Non-pigmented ciliary epithelial cell (primary cell): ENCODE measurements at places on chromosomes 3 and 15.

DNA sequence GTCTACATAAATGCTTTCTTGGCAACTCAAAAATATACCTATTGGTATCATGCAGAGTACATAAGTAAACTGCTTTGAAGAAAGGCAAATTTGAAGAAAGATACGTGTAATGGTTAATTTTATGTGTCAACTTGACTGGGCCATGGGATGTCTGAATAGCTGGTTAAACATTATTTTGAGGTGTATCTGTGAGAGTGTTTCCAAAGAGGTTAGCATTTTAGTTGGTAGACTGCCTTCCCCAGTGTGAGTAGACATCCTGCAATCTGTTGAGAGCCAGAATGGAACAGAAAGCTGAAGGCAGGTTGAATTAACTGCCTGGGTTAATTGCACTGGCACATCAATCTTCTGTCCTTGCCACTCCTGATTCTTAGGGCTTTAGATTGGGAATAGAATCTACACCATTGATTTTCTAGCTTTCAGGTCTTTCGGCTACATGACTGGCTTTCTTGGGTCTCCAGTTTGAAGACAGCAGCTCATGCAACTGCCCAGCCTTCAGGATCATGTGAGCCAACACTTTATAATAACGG is 98.3 kb downstream of the CMSS1 start:
- DNase-seq, result no peak

DNA sequence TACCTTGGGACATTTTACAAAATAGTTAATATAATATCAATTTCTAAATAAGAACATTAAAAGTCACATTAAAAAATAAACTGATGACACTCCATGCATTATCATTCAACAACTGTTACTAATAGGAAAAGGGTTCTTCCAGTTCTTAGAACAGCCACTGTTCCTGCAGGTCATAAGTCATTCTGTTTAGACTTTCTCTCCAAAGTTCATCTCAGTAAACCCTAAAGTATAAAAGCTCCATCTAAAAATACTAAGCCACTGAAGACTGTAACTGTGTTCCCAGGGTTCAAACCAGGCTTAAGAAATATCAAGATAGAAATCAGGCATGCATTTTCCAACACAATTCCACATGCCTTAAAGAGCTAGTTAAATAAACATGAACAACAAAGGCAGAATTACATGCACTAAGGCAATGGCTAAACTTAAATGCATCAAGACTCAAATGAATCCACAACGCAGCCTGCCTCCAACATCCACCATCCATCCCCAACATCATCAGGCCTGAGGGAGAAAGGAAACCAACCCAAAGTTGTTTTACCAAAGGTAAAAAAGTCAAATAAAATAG is 46.2 kb downstream of the DMXL2 start:
- no peak for DNase-seq

DNA sequence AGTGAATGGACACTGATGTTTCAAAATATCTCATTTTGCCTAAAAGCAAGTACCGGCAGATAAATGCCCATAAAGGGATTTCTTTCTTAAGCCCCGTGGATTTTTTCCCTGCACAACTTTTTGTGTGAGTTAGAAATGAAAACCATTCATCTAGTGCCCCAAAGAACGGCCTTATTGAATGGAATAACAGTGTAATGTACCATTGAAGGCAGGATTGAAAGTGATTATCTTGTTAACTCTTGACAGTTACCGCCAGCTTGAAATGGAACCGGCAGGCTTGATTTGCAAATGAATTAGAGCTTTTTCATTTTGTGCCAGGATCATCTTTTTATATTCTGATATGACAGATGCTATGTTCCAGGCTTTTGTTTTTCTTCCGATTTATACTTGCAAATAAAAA is 162.2 kb downstream of the RSRC1 start:
- DNase-seq, result no peak

- DNase-seq, result no peak
Observed at GRCh38 chr15:87707071-87707470, 549.5 kb downstream of the NTRK3 start.

- DNase-seq, result no peak
Observed at GRCh38 chr15:31217566-31218270, 108.9 kb upstream of the KLF13 start.

DNA sequence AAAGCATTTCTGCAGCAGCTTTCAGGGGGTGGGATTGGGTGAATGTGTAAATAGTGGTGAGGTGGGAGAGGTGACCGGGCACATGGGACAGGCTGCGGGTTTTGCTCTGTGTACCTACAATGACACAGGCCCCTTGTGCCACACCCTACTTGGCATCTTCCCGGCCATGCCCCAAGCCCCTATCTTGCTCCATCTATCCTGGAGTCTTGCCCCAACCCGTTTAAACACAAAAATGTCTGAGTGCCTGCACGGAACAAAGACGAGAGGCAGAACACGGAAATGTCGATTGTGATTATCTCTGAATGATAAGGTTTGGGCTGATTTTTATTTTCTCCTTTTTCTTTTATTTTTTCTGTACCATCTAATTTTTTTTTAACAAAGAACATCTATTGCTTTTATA is 46.0 kb upstream of the SLC6A1 start:
- no peak for DNase-seq

DNA sequence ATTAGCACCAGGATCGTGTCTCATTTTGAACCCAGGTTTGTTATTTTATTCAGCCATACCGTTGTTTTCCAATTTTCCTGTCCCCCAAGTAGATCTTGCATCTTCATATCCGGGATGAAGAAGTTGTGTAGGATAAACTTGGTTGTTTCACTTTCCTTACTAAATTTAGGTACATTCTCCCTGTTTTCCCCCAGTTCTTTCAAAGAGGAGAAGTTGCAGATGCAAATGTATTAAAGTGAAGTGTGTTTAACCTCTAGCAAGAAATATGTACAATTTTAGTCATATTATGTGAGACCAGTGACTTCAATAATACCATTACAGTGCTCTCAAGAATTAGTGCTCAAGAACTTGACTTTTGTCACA is 1.3 kb downstream of the ATXN7 start:
- DNase-seq, result no peak

DNA sequence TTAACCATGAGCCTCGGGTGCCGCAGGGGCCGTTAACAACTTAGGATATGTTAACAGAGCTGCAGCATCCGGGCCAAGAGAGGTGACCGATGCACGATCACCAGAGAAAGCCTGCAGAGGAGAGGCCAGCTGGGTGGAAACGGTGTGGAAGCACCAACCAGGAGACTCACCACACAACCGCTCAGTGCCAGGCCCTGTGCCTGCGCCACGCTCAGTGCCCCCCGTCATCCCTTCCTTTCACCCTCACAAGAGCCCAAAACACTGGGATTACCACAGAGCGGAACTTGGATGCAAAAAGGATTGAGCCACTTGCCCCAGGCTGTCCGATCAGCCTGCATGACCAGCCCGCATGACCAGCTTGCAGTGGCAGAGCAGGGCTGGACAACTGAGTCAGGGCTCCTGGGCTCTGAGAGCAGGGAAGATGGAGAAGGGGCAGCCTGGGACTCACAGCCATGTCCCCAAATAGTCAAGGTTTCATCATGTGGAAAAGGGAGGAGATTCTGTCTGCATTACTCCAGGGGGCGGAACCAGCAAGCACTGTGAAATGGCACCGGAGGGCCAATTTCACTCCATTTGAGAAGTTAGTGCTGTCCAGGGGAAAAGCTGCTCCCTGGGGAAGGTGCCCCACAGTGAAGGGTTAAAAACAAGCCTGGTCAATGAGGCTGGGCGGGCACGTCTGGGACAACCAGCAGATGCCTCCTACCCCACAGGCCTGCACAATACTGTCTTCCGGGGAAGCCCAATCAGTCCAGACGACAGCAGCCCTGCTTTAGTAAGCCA is 156.8 kb downstream of the ATP10A start:
- DNase-seq, result no peak

DNA sequence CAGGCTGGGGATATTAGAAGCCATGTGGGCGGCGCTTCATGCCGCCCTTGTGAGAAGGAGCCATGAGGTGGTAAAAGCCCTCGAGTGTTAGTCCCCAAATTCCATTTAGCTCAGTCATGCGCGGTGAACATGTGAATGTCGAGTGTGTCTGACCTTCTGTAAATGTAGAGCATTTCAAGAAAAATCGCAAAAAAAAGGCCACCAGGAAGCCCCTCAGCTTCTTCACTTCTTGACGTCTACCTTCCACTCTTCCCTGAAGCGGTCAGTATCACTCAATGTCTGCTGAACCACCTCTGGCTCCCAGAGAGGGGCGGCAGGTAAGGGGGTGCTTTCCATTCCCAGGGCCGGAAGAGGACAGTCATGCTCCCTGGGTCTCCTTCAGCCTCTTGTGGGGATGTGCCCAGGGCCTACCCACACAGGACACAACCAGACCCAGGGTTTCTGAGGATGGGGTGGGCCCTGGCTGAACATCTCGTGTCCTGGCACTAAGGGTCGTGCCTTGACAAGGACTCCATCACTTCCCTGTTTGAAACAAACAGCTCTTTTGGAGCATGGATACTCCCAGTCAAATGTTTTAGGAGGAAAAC is 274.9 kb downstream of the FAM43A start:
- no peak for DNase-seq

DNA sequence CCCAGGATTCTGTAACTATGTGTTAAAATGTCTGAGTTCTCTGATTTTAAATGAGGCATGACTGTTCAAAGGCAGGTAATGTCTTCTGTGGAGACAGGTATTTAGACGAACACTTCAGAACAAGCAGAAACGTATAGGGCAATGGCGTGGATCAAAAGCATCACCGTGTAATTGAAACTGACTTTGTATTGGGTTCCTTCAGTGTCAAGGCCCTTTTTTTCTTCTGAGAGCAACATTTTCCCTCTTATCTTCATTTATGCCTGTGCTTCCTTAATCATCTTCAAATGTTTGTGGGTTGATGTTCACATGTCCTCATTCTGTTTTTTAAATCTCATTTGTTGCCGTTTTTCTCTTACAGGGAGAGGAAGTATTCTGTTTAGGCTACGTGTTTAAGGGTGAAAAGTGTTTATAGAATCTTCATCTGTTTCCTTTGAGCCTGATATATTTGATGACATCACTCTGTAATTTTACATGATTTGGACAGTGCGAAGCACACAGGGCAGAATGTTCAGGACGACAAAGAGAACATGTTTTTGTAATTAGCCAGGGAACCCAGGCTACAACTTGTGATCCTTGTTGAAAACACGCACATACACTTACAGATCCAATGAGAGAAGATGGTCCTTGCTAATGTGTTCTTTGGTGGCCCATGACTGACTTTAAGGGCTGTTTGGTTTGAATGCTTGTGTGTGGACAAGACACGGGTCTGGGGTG is 196.0 kb downstream of the LRTM1 start:
- no peak for DNase-seq

DNA sequence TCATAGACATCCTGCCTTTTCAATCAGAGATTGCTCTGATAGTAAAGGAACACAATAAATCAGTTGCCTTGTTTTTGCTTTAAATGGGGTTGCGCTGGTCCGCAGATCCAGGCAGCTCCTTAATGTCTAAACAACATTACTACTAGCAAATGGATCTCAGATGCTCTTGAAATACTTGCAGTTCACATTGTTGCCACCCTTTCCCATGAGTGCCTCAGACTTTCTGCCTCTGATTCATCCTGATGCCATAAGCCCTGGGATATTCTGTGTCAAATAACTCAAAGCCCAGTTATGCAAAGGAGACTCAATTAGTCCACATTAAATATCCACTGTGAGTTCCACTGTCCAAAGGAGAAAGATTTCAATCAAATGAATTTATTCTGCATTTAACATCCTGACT is 196.7 kb downstream of the PLCH1 start:
- no peak for DNase-seq

- no peak for DNase-seq
Observed at GRCh38 chr15:32737304-32737703, 19.5 kb downstream of the GREM1 start.

GRCh38 chr3:55167586-55168317 is 239.9 kb upstream of the LRTM1 start:
- DNase-seq, result no peak

DNA sequence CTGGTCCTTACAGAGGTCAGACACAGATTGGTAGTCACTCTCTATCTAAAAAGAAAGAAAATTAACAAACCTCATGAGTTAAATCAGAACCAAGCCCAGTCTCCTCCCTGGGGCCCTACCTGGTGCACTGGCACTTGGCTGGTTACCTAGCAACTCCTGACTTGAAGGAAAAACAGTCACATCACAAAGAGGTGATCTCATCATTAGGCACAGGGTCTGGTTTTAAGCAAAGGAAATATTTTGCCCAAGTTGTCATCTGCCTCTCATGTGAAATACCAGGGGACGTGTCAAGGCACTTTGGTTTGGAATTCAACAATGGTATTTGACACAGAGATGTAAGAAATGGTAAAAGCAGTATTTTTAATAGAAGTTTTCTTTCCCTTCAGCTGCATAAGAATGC is 47.7 kb upstream of the FMN1 start:
- DNase-seq, result no peak

GRCh38 chr3:123884203-123884831 is at the start of gene MYLK:
TSS of gene MYLK (minus strand) at chr3:123884332. CDS start at chr3:123793841, 90,491 bp downstream.
- DNase-seq, result peak; percentile 78
